ENCODE measurements at places on chromosomes 6 and 20. TPM values are rescaled to one million over a fixed set of nuclear protein-coding genes. Genes with fewer than 3 reads are reported as not detected.

FRK gene
- total RNA-seq: under 0.01 TPM

TMEM244 gene
- not detected for total RNA-seq

KCNG1 gene
- total RNA-seq: 3.2 TPM

EEF1A1 gene
- total RNA-seq: 12,458 TPM

KHDC1L gene
- not detected for total RNA-seq

HLA-DQA2 gene
- total RNA-seq: not detected

SLC22A1 gene
- under 0.01 TPM for total RNA-seq

PPP2R5D gene
- total RNA-seq: 27.7 TPM

NNAT gene
- total RNA-seq: under 0.01 TPM

CCM2L gene
- 9.1 TPM for total RNA-seq

VGLL2 gene
- total RNA-seq: not detected

GFOD1 gene
- 34.4 TPM for total RNA-seq

CMTR1 gene
- 60.6 TPM for total RNA-seq

ULBP2 gene
- total RNA-seq: 9.6 TPM

VWA7 gene
- total RNA-seq: not detected

ENPP4 gene
- 9.9 TPM for total RNA-seq

CALHM6 gene
- not detected for total RNA-seq

KIAA0408 gene
- not detected for total RNA-seq

BTN1A1 gene
- not detected for total RNA-seq

SLC25A27 gene
- total RNA-seq: 0.32 TPM

HLA-E gene
- 551 TPM for total RNA-seq

C20orf141 gene
- not detected for total RNA-seq

EEF1A2 gene
- 3.6 TPM for total RNA-seq

CYP39A1 gene
- 0.15 TPM for total RNA-seq

GJA1 gene
- total RNA-seq: 663 TPM

BPIFA1 gene
- total RNA-seq: not detected

CDH4 gene
- total RNA-seq: under 0.01 TPM

RSPO3 gene
- 5.8 TPM for total RNA-seq

PHF20 gene
- total RNA-seq: 25.7 TPM

TREM1 gene
- not detected for total RNA-seq

MUC22 gene
- total RNA-seq: not detected

GCNT2 gene
- 5.2 TPM for total RNA-seq

DSTN gene
- total RNA-seq: 320 TPM
